Activated CD4-positive, alpha-beta T cell treated with anti-CD3 and anti-CD28 coated beads, Interleukin-2, amount 50 U/mL, for 16 hours (primary cell): ENCODE measurements at places on chromosomes 3 and 15.

- DNase-seq, result no peak
Observed at GRCh38 chr3:195892105-195893043, 16.0 kb downstream of the TNK2 start.

- DNase-seq, result no peak
Observed at GRCh38 chr15:52737720-52738119, 52.4 kb downstream of the ONECUT1 start.

GRCh38 chr3:1766384-1766783 is 332.3 kb upstream of the CNTN4 start:
- DNase-seq, result no peak

DNA sequence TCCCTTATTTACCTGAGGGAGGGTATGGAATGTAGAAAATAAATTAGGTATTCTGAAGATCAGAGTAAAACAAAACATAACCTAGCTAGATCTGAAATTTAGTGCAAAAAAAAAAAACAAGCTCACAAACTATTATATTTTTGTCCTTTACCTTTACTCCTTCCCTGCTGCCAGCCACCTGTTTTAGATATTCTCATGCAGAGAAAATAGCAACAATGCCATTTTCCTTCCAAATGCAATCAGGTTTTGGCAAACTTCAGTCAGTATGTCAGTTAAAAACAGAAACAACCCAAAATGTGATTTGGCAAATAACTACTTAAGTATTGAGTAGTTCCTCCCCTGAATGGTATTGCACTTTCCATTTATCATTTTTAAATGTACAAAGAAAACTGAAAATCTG is 35.8 kb downstream of the PEAK1 start:
- no peak for DNase-seq

- DNase-seq, result no peak
Observed at GRCh38 chr15:50576166-50576565, 29.7 kb upstream of the USP50 start.

DNA sequence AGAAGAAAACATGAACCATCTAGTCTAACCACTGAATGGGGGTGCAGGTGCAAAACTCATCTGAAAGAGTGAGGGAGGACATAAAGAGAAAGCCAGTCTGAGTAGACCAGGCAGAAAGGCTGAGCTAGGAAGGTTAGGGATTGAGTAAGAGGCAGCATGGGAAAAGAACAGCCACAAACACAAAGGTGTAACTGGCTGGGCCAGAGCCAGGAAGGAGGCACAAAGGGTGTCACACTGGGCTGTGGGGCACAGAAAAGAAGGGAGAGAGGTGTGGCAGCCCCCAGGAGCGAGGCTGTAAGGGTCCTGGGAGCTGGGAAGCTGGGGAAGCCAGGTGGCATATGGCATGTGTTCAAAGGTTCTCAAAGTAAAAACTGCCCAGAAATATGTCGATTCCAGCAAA is 18.7 kb downstream of the IGSF11 start:
- no peak for DNase-seq

DNA sequence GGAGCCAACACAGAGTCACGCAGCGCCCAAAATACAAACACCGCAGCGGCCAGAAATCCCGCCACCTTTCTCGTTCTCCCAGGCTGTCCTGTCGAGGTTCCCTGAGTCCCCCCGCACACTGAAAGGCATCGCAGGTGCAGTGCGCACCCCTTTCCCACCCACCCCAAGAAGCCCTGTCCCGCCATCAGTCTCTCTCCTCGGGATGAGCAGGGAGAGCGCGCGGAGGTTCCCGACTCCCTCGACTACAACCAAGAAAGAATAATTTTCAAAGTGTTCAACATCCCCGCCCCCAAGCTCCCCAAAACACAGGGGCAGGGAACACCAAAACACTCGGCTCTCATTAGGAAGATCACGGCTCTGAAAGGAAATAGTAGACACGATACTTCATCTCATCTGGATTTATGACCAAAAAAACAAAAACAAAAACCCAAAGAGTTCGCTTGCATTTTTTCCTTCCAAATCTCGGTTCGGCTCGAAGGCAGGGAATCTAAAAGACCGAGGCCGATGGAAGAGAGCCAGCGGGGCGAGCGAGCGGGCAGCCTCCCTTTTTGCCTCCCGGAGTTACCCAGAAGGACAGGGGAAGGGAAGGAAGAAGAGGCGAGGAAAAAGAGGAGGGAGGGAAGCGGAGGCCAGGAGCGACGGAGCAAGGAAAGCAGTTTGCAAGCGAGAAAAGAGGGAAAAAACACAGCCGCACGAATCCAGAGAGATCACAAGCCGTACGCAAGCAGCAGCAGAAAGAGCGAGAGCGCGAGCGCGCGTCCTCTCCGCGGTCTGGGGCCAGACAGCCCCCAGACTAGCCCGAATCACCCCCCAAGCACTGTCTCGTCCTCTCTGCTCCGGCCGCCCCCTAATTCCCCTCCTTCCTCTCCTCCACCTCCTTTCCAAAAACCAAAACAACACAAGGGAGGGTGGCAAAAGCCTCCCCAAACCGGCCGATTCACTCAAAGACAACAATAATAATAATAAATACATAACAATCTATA is 808 bp downstream of the BCL6 start:
- DNase-seq, result peak; percentile 49

DNA sequence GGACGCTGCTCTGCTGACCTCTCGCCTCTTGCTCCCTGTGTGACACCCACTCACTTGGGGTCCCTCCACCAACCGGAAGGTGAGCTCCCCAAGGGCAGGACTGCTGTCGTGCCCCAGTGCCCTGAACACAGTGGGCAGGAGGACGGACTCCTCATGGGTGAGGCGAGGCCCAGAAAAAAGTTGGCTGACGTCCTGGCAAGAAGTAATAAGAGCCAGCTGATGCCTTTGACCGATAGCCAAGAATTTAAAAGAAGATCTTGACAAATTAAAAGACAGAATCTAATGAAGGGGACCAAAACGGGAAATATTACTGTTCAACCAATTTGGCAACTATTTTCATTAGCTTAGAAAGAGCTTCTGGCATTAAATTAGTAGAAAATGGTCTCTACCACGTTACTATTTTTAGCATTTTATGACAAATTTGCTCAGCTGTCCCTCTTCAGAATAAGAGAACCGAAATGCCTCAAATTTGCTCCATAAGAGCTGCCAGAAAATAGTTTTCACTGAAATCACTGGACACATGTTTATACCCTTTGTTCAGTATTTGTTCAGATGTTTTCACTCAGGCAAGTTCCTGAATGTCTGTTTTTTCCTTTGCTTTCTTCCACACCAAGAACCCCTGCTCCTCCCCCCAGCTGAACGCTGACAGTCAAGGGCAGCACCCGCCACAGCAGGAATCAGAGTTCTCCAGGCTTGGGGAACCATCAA is 60.5 kb downstream of the XXYLT1 start:
- no peak for DNase-seq

GRCh38 chr3:71290301-71290700 is 293.2 kb downstream of the FOXP1 start:
- DNase-seq, result no peak

GRCh38 chr3:30970183-30970582 is 75.7 kb upstream of the GADL1 start:
- no peak for DNase-seq

DNA sequence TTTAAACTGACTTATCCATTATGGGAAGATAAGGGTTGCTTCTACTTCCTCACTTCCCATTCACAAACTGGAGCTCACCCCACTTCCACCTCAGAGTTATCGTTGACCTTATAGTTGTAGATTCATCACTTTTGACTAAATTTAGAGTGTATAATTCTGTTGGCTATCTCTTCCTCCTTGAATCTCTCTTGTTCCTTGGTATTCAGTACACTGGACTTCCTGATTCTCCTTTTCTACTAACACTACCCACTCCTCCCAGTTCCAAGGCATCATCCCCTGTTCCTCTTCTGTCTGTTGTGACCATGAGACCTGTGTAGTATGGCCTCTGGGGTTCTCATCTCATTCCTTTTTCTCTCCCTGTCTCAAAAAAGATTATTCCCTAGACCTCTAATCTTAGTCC is 5.9 kb upstream of the GPR87 start:
- no peak for DNase-seq

- no peak for DNase-seq
Observed at GRCh38 chr3:186682812-186683211, 17.0 kb downstream of the HRG start.

- no peak for DNase-seq
Observed at GRCh38 chr3:144003051-144003450, 31.4 kb downstream of the DIPK2A start.
